ENCODE measurements at places on chromosomes 13 and 19.

DNA sequence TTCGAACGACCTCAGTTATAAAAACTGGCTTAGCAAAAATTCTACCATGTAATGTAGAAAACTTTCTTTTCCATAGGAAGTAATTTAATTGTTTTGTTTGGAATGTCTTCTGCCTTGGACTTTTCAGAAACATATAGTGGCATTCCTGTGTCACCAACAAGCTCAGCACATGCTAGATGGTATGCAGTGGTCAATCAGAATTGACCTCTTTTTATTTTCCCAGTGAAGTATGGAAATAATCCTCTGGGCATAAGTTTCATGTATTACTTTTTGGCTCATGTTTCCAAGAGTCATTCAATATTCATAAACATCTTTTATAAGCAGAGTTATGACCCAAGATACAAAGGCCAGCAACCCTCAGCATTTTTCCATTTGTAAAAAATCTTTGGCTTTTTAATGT is 33.6 kb downstream of the NALCN start:
- no peak for DNase-seq

DNA sequence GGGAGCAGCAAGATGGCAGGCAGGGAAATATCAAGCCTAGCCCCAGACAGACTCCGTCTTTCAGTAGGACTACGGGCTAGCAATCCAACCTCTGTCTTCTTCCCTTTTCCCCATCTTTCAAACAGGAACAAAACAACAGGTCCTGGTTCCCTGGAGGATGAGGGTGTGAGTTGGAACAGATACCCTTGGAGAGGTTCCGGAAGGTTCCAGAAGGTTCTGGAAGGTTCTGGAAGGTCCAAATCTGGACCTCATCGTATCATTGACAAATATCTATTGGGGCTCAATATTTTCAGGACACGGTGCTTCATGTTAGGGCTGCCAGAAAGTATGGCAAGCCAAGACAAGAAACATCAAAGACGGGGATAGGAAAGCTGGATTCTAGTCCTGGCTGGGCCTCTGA is 28.5 kb upstream of the FEM1A start:
- no peak for DNase-seq

- DNase-seq = no peak
These were observed 4.5 kb upstream of the ZNF554 start for GRCh38 chr19:2815191-2815614.

- DNase-seq = no peak
These were observed 2.2 kb downstream of the APC2 start for GRCh38 chr19:1451916-1452801.

GRCh38 chr13:101082441-101082840 is 333.9 kb downstream of the NALCN start:
- DNase-seq = no peak

GRCh38 chr19:12543855-12544254 is 7.4 kb downstream of the ZNF564 start:
- DNase-seq = no peak

DNA sequence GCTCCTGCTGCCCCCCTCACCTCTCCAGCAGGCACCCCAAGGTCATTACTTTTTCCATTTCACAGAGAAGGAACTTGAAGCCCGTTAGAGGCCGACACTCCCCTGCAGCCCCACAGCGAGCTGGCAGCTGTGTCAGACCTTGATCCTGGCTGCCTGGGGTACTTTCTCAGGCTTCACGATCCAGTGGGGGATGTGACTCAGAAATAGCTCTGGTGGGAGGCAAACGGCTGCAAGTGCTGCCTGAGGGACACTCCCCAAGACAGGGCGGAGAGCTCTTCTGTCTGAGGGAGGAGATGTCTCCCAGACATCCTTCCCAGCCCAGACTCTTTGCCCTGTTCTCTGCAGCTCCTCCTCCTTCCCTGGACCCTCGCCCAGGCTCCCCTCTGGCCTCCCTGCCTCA is 4.8 kb downstream of the TSKS start:
- DNase-seq = no peak

DNA sequence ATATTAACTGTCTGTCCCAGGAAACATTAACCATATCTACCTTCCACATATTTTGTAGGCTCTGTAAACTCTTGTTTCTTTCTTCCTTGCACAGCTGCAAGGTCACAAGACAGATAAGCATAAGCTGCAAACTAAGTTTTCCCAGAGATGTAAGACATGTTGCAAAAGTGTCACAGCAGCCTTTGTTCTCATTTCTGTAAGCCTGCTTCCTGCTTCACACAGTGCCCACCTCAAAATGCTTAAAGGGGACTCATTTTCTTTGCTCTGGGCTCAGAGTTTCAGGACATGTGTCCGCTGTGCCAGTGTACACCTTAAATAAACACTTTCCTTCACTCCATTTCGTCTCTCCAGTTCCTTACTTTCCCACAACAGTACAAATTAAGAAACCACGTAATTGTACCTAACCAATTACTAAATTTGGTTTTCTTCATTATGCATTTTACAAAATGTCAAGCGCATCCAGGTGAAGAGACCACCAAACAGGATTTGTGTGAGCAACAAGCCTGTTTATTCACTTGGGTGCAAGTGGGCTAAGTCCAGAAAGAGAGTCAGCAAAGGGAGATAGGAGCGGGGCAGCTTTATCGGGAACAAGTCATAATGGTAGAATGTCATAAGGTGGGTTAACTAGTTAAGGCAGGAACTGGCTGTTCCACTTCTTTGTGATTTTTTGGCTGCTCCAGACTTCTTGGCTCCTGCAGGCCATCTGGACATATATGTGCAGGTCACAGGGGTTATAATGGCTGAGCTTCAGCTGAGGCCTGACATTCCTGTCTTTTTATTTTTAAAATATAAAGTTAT is 12.7 kb upstream of the ZNF431 start:
- no peak for DNase-seq

GRCh38 chr19:12834566-12834943 is at the start of gene RTBDN:
Gene RTBDN, minus strand, starts transcription at chr19:12834579. Its CDS starts 4,600 bp downstream, at chr19:12829979.
- no peak for DNase-seq

GRCh38 chr19:53936029-53936428 is 26.7 kb upstream of the CACNG8 start:
- DNase-seq = no peak

- DNase-seq = no peak
These were observed 3.2 kb downstream of the USPL1 start for GRCh38 chr13:30620941-30621340.

DNA sequence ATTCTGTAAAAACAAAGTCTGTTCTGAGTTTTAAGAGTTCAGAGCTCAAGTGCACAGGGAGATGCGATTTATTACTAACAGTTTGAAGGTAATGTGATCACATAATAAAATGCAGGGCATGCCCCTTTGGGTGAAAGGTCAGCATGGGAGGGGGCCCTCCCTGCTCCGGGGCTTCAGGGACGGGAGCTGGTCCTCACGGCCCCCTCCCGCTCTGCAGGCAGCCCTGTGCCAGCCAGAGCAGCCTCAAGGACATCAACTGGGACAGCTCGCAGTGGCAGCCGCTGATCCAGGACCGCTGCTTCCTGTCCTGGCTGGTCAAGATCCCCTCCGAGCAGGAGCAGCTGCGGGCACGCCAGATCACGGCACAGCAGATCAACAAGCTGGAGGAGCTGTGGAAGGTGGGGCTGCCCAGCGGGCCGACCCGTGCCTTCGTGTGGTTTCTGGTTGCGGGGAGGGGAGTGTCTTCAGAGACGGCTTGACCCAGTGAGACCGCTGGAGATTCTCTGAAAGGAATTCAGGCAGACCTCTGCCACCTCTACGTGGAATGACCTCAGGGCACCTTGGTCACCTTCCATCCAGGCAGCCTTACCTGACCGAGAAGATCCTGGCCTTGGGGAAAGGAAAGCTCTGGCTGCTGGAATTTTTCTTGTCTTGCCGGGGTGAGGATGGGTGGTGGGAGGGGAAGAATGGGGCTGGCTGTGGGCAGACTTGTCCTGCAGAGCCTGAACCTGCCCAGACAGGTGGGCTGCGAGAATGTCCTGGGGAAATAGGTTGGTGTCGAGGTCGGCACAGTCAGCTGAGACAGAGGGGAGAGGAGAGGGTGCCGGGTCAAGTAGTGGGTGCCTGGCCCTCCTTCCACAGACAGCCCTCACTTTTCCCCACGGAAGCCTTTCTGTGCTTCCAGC is 19.0 kb downstream of the UPF1 start:
- DNase-seq = no peak

- no peak for DNase-seq
These were observed 21.6 kb downstream of the MYCBP2 start for GRCh38 chr13:77305266-77305665.

DNA sequence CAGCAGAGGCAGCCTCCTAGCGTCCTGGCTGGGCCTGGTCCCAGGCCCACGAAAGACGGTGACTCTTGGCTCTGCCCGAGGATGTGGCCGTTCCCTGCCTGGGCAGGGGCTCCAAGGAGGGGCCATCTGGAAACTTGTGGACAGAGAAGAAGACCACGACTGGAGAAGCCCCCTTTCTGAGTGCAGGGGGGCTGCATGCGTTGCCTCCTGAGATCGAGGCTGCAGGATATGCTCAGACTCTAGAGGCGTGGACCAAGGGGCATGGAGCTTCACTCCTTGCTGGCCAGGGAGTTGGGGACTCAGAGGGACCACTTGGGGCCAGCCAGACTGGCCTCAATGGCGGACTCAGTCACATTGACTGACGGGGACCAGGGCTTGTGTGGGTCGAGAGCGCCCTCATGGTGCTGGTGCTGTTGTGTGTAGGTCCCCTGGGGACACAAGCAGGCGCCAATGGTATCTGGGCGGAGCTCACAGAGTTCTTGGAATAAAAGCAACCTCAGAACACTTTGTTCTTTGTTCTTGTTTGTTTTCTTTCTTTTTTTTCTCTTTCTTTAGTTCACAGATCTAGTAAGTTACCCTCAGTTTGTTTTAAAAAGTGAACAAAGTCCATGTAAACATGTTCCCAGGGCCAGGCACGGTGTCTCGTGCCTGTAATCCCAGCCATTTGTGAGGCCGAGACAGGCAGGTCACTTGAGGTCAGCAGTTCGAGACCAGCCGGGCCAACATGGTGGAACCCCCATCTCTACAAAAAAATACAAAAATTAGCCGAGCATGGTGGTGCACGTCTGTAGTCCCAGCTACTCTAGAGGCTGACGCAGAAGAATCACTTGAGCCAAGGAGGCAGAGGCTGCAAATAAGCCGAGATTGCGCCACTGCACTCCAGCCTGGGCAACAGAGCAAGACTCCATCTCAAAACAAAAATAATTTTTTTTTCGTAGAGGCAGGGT is 10.2 kb downstream of the ANGPTL4 start:
- DNase-seq = no peak

GRCh38 chr19:17149393-17150135 is 65.6 kb upstream of the USE1 start:
- no peak for DNase-seq

- no peak for DNase-seq
These were observed 3.0 kb downstream of the IRS2 start for GRCh38 chr13:109783447-109783814.

Measured in stimulated activated effector memory CD8-positive, alpha-beta T cell treated with anti-CD3 and anti-CD28 coated beads, Interleukin-12 subunit alpha, Interleukin-12 subunit beta, amount 100 ng/mL, for 72 hours (primary cell).